ENCODE measurements at places on chromosomes 1 and 21.

- DNase-seq = no peak
These were observed 589.7 kb downstream of the LMO4 start for GRCh38 chr1:87918398-87918797.

DNA sequence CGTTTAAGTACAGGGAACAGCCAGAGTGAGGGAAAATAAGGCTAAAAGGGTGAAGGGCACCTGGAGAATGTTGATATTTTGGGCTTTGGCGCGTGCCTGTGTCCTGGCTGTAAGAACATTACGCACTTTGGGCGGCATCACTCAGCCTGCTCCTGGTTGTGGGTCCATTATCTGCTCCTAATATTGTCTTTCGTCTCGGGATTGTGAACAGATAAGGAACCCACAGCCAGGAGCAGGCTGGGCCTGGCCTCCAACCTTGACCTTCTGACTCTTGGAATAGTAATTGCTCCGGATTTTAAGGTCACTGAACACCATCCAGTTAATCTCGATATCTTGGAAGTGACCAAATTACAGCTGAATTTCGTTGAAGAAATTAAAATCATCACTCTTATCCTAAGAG, 61.9 kb downstream of the TCP10L start:
- DNase-seq = no peak

GRCh38 chr1:228756457-228756856, 21.2 kb downstream of the RHOU start:
- DNase-seq = no peak

GRCh38 chr1:18642278-18643095, 11.8 kb downstream of the PAX7 start:
- DNase-seq = no peak

DNA sequence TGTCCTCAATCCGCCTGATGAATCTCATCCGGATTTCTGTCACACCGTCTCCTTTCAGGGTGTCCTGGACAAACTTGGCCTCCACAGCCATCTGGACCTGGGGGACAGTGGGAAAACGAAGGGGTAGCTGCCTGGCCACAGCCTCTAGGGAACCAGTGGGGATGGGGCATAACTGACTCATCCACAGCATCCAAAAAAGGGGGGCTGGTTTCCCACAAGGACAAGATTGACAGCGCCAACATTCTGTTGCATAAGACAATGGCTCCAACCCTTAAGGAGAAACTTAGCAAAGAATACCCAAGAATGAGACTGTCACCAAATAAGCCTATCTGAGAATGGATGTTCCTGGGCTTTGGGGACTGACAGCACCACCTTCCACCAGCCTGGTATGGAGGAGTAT, 12.1 kb downstream of the TRAPPC3 start:
- DNase-seq = no peak

GRCh38 chr1:184792450-184792969, 37.9 kb upstream of the EDEM3 start:
- DNase-seq = peak; percentile 96

DNA sequence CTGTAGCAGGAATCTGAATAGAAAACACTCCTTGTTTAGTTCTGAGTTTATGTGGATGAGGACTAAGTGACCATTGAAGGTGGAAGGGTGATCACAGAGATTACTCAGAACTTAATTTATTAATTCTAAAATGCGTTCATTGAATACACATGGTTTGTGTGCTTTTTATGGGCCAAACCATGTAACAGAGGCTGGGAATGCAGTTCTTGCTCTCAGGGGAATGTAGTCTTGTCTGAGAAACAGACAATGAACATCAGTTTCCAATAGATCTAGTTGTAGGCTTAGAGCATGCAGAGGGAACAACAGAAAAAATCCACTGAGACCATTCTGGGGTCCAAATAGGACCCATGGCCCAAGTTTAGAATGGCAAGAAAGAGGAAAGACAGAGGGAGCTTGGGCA, 46.1 kb downstream of the ITSN1 start:
- DNase-seq = no peak
